SK-N-SH (cell line): ENCODE measurements at places on chromosomes 1 and 21.
A peak's percentile ranks its signal among the peaks of the same experiment; 100 is the strongest.

DNA sequence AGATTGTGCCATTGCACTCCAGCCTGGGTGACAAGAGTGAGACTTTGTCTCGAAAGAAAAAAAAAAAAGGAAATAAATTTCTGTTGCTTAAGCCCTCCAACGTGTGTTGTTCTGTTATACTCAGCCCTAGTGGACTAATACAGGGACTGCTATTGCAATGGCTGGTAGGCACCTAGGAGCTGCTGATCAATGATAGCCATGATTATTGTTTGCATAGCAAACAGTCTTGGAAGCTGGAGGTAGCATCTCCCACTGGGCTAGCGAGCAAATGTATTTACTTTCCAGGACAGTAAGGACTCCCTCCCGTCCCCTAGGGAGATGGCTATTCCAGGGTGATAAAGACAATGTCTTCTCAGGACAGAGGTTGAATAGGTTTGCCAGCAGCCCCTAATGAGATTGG is 13.5 kb upstream of the TNFRSF8 start:
- DNase-seq, result no peak

- DNase-seq, result peak; percentile 86
Observed at GRCh38 chr1:2003541-2004131, at the start of gene CFAP74. Gene CFAP74 (minus strand): TSS chr1:2003786. CDS start chr1:1990956, 12,830 bp downstream.

DNA sequence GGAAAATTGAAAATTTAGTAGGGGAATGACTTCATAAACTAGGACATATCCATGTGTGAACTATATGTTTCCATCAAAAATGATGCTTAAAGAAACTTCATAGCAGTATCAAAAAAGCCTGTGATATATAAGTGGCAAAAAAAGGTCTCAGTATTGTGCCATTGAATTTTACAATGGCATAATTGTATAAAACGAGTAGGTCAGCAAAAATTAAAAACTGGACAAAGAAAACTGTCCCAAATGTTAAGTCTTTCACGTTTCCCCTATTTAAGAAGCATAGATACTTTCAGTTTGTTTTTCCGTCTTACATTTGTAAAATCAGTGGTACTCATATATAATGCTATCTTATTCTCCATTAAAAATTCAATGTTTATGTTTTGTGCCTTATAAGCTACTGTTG is 43.2 kb downstream of the LRRC8B start:
- no peak for DNase-seq

- no peak for DNase-seq
Observed at GRCh38 chr1:173268786-173269277, 61.7 kb upstream of the TNFSF4 start.

- DNase-seq, result no peak
Observed at GRCh38 chr1:240965581-240966091, 353.7 kb upstream of the GREM2 start.

- DNase-seq, result no peak
Observed at GRCh38 chr1:81327103-81327710, 473.5 kb upstream of the ADGRL2 start.

- DNase-seq, result no peak
Observed at GRCh38 chr1:119714583-119714982, 2.8 kb downstream of the PHGDH start.

- no peak for DNase-seq
Observed at GRCh38 chr21:20591284-20591683, 406.9 kb upstream of the NCAM2 start.

GRCh38 chr1:61341426-61341825 is 259.1 kb downstream of the NFIA start:
- no peak for DNase-seq

- no peak for DNase-seq
Observed at GRCh38 chr1:191582169-191582568, 576.1 kb upstream of the RGS18 start.

DNA sequence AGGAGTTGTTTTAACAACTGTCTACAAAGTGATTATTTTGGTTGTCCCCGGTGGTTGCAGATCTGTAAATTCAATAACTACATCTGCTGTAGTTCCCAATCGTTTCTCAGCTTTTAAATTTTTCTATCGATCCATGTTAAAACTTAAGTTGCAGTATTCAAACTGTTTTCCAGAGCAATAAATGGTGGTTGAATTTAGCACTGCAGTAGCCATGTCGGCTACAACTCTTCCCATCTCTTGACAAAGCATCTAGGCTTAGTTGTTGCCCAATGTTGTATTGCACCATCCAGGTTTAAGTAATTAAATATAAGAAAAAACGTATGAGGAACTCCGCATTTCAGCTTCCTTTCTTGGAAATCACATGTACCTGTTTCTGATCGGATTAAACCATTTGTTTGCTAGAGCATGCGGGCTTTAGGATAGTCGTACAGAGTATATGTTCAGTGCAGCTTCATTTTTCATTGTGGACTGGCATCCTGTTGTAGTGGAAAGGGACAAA is 996 bp downstream of the CNIH4 start:
- peak; percentile 38 for DNase-seq

DNA sequence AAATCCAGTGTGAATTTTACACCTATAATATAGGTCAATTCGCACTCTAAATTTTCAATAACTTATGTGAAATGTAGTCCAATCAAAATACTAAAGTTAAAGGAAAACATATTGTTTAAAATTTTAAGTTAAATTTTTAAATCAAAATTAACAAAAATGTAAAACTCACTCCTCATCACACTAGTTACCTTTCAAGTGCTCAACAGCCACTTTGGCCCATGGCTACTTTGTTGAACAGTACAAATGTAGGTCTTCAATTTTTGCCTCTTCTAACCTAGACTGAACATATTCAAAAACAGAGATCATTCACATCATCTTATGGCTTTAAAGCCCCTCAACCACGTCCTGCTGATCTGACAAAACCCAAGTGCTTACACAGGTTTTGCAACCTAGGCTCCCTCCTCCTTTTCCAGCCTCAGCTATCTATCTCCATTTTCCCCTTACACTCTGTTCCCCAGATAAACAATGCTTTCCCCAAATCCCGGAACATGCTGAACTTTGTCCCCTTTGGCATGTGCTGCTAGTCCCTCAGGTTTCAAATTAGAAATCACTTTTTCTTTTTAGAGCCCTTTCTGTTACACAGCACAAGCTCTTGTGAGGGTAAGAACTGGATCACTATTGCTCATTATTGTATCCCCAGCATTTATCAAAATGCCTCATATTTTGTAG is 110.6 kb downstream of the AKT3 start:
- DNase-seq, result no peak

- DNase-seq, result no peak
Observed at GRCh38 chr1:109985247-109986053, 885 bp downstream of the AHCYL1 start.

DNA sequence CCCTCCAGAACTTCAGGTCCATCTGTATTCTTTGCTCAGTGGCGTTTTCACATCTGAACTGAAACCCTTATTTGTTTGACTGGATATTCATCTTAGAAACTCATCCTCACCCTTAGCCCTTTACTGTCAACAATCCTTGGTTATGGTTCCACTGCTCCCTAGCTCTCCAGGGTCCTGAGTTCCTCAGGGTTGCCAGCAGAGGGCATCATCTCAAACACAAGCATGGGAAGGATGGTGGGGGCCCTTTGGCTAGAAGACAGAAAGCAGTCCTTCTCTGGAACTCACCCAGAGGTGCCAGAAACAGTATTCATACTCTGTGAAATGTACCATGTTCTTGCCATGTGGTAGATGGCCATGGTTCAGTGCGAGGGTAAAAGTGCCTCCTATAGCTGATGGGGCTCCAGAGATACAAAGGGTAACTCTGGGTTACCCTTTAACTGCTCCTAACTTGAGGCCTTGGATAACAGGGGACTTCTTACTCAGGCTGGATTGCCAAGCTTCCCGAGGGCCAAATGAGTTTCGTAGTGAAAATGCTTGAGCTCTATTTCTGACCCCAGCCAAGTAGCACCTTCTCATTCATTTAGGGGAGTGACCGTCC is 11.3 kb downstream of the NCSTN start:
- peak; percentile 53 for DNase-seq

- DNase-seq, result no peak
Observed at GRCh38 chr1:216183007-216183406, 240.2 kb downstream of the USH2A start.

- no peak for DNase-seq
Observed at GRCh38 chr1:26351590-26352337, 2.2 kb downstream of the CRYBG2 start.

DNA sequence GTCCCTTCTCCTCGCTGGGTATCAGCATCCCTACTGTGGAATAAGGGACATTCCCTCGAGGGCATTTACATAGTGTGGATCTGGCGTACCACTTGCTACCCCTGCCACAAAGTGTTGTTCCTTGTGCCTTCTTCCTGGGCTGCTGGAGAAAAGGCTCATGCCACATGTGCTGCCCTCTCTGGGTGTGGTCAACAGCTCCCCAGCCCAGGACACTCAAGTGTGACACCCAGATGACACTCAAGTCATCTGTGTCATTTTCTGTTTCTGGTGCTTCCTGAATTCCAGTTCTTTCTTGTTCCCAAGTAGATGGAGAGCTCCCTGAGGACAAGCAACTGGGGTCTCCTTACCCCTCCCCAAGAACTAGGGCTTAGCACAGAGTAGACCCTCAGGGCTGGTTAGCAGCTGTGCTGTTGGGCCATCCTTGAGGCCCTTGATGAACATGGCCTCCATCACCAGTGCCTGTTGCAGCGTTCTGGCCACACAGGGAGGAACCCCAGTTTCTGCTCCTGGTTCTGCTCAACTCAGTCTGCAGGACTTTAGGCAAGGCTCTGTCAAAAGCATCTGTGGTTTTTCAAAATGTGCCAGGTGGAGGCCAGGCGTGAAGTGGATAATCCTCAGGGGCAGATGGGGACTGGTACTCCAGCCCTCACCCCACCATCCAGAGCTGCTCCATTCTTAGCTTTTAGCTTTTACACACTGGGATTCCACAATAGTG is 49.0 kb upstream of the CLIC4 start:
- DNase-seq, result no peak

DNA sequence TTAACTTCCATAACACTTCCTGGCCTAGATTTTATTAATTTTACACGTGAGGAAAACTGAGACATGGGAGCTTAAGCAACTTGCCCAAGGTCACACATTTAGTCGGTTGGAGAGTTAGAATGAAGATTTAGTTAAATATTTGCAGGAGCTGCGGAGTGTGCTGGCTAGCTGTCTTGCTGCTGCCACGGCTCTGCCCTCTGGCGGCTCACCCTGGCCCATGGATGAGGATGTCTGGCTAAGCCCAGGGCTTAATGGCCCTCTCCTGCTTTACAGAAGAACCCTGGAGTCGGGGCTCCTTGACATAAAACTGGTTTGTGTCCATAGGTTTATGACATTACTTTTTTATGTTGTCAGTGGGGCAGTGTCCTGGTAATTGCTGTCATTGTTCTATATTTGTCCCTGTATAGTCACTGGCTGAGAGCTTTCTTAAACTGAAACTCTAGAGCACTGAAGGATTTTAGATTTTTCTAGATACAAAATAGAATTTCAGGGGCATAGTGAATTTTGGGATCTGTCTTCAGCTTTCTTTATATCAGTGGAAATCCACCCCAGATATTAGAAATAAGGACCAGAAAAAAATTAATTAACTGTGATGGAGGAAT is 88.9 kb upstream of the WLS start:
- DNase-seq, result peak; percentile 37

GRCh38 chr1:157107702-157108101 is 8.1 kb upstream of the ETV3L start:
- DNase-seq, result no peak

DNA sequence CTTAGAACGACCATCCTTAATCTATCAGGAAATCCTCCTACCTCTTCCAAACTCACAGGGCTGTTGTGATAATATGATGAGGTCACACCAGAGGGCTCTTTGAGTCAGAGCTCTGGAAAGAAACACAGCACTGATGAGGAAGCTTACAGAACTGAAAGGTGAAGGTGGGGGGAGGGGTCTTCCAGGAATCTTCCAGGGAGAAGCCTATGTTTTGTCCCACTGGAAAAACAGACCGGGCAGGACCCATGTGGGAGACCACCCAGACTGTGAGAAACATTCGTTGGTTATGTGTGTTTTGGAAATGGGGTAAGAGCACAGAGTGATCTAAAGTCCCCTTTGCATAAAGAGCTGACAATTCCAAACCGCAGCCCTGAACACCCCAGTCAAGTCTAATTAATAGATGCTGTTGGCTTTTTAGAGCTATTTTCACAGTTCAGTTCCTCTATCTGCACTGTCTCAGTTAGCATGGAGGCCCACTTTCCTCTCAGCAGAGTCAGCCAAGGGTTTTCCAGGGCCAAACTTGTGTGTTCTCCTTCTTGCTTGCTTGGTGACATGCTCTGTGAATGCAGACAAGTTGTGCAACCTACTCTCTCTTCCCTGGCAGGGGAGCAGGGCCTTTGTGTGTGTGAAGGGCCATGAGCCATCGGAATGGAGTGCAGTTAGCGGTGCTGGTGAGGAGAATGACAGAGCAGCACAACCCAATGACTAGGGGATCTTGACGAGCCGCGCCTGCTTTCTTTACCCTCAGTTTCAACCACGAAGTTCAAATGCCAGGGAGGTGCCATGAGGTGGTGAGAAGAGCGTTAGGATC is 12.3 kb downstream of the PHLDA3 start:
- no peak for DNase-seq

DNA sequence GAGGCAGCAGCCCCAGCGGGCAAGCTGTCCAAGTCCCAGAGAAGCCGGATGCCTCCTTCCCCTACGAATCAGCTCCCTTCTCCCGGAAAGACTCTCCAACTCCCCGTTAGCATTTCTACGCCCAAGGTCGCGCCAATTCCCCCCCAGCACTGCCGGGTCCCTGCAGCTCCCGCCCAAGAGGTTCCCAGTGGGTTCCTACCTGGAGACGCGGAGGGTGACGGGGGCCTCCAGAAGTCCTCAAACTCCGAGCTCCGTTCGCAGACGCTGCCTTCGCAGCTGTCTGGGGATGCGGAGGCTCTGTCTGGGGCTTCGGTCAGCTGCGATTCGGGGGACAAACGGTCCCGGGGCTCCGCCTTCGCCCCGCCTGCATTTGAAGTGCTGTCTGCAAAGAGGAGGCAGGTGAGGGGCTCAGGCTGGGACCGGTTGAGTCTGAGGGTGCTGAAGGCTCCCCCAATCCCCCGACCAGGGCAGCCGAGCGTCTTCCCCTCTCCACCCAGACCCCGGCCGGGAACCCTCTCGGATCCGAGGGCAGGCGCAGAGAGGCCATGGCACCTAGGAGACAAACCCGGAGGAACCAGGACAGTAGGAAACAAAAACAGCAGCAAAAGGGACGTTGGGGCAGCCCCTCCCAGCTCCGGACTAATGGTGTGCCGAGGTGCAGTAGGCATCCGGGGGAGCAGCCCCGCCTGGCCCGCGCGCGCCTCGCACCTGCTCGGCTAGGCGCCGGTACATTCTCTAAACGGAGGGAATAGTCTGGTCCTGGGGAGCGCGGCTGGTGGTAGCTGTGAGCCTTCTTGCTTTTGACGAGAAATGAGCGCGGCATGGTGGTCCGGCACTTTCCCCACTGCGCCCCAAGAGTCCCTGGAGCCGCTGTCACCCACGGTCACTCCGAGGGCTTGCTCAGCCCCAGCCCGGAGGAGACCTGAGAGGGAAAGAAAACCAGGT is 3.8 kb downstream of the GFI1 start:
- peak; percentile 58 for DNase-seq

GRCh38 chr1:7265771-7266371 is 480.6 kb downstream of the CAMTA1 start:
- peak; percentile 83 for DNase-seq

- DNase-seq, result no peak
Observed at GRCh38 chr1:3197781-3198316, 128.8 kb downstream of the PRDM16 start.

- DNase-seq, result no peak
Observed at GRCh38 chr21:46551636-46552241, 53.1 kb downstream of the S100B start.
